Stimulated activated CD8-positive, alpha-beta memory T cell treated with anti-CD3 and anti-CD28 coated beads, Interleukin-4, amount 100 ng/mL, for 48 hours (primary cell): ENCODE measurements at places on chromosomes 5 and 9.

DNA sequence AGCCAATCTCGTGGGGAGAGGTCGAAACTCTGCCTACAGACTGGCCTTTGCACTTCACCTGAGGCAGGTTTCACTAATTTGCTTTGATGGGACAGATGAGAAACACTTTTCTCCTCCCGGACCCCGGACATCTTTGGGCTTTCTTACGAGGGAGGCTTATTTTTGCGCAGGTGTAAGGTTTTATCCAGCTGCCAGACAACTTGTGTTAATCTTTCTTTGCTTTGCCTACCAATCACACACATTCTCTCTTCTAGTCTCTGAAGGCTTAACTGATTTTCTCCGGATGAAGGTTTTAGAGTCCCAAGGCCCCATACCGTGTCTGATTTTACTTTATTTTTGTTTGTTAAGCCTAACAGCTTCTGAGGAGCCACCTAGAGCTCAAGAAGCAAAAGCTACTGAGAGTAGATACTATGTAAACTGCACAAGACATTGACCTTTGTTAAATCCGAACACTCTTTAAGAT is 436 bp upstream of the EMB start:
- no peak for DNase-seq

GRCh38 chr9:137084526-137084925 is 2.3 kb upstream of the MAN1B1 start:
- DNase-seq: no peak

DNA sequence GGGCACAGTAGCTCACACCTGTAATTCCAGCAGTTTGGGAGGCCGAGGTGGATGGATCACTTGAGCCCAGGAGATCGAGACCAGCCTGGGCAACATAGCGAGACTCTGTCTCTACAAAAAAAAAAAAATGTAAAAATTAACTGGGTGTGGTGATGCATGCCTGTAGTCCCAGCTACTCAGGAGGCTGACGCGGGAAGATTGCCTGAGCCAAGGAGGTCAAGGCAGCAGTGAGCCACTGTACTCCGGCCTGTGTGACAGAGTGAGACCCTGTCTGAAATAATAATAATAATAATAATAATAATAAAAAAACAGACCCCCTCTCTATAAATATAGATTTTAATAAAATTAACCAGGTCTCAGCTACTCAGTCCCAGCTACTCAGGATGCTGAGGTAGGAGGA is 179.7 kb downstream of the AOPEP start:
- peak; percentile 3 for DNase-seq

- DNase-seq: no peak
Observed at GRCh38 chr5:58922461-58923171, 339.7 kb downstream of the RAB3C start.

- no peak for DNase-seq
Observed at GRCh38 chr9:126413391-126414068, 86.9 kb downstream of the MVB12B start.

- no peak for DNase-seq
Observed at GRCh38 chr5:173950829-173951228, 38.1 kb upstream of the C5orf47 start.

DNA sequence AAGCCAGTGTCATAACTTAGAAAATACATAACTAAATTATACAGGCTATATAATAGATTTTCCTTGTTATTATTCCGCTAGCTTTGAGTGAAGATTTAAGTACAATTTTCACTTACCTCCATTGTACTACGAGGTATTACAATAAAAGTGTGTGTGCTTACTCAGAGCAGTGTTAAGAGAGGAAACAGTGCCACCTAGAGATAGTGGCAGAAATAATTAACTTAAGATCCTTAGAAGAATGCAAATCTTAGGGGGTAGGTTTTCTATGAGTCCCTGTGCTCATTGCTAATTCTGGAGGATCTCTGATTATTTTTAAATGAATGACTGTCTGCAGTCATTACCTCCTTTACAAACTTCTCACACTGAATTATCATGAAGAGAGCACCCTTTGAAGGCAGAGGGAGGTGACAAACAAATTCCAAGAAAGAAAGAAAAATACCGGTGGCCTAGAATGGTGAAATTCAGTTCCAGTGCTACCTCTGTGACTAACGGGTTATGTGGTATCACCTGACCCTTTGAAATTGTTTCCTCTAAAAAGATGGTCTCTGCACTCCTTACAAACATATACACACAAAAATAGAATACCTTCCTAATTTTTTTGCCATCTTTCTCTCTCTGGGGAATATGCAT is 379.8 kb downstream of the TRIM36 start:
- no peak for DNase-seq

GRCh38 chr5:144236499-144236898 is 65.8 kb downstream of the KCTD16 start:
- no peak for DNase-seq

DNA sequence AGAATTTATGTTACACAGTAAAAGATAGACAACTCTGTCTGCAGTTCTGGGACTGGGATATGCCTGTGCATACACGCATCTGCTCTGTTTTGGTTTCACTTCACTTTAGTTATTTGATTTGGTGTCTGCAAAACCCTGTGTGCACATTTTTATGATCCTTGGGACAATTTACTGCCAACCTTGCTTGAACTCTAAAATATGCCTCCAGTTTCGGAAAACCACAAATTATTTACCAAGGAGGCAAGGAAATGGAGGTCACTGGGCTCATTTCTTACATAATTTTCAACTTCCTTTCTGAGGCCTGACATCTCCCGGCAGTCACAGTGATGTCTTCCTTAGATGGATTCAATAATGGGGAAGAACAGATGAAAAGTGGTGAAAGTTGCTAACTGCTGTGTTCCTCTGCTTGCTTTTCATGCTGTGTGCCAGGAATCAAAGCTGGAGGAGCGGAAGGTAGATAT is 61.2 kb upstream of the TAF11L2 start:
- DNase-seq: no peak

DNA sequence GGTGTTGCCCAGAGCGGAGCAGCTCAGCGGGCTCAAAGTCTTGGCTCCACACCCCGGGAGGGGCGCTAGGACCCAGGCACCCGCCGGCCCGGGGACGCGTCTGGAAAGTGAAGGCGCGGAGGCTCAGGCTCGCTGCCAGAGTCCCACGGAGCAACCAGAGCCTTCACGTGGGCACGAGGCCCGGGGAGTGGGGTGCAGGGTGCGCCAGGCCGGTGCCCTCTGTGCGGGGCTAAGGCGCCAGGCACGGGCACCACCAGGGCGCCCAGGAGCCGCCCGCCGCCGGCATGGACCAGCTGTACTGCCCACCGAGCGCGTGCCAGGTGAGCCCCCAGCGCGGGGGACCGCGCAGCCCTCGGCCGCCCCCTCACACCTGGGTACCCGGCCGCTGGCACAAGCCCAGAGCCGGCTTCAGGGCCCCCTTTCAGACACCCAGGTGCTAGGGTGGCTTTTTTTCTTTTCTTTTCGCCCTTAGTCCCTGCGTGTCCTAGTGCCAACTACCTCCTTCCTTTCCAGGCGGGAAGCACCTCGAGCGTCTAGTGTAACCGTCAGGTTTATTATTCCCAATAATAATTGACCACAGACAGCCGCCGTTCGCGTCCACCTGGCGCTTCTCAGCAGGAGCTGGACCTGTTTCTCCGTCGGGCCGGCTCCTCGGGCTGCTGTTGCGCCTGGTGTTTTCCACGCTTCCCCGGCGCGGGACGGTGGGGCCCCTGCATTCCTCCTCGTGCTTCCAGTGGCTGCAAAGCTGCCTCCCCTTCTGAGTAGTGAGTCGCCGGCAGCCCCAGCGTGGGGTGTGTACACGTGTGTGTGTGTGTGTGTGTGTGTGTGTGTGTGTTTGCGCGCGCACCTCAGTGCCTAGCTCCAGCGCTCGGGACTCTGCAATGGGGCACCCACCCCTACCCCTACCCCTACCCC is 30.1 kb upstream of the PDE8B start:
- DNase-seq: no peak

DNA sequence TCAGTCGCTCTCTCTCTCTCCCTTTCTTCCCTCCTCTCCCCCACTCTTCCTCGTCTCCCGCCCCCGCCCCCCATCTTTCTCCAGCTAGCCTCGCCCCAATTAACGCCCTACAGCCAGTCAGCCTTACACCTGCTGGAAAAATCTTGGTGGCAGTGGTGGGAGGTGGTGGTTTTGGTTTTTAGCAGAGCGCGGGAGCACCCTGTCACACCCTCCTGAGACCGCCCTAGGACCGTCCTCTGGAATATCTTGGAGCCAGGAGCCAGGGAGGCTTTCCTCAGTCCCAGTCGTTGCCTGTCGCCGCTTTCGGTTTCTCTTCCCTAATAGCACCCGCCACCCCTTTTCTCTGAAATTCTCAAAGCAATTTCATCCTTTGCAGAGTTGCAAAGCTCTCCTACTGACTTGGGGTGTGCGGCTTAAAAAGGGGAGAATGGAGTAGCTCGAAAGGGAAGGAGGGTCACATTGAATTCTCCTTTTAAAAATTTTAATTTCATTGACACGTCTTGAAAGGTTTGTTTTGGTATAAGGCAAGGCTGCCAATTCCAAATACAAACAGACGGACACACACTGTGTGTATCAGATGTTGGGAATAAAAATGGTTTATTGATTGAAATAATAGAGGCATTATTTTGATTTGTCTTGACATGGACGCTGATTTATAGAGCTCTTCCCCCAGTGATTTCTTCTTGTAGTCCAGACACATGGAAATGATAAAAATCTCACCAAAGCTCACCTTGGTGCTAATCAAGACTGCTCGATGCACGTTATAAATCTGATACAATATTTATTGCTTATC is 301.3 kb downstream of the PARP8 start:
- peak; percentile 23 for DNase-seq

GRCh38 chr5:103569313-103570060 is 6.9 kb upstream of the NUDT12 start:
- no peak for DNase-seq

DNA sequence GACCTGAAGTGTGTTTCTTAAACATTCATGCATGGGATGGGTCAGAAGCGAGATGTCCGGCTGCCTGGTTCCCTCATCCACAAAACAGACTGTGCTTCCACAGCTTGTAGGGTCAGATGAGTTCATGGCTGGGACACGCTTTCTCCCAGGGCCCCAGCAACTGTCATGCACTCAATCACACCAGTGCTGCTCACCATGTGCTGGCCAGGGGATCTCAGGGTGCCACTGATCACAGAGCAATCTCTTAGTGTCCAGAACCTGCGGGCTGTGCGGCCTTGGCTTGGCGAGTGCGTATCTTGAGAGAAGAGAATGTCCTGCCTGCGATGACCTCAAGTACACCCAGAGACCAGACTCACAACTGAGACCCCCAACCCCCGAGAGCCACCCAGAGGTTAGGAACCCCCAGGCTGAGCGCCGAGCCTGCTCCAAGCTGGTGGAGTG is 26.0 kb upstream of the FCN2 start:
- no peak for DNase-seq

- DNase-seq: no peak
Observed at GRCh38 chr5:128109766-128110165, 26.2 kb downstream of the SLC12A2 start.

DNA sequence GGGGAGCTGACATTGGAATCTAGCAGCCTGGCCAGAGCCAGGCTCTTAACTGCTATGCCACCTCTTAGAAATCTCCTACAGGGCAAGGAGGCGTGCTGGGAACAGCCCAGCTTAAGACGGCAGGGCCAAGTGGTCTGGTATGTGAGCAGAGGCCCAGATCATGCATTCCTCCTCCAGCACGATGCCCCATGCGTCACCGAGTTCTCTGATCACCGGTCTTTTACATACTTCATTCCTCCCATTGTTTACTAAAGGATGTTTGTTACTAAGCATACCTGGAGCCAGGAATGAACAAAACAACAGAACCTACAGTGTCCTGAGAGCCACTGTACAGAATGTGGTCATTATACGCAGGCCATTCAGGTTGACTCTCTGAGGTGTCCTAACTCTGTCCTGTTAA is 73.8 kb downstream of the TRIO start:
- no peak for DNase-seq

DNA sequence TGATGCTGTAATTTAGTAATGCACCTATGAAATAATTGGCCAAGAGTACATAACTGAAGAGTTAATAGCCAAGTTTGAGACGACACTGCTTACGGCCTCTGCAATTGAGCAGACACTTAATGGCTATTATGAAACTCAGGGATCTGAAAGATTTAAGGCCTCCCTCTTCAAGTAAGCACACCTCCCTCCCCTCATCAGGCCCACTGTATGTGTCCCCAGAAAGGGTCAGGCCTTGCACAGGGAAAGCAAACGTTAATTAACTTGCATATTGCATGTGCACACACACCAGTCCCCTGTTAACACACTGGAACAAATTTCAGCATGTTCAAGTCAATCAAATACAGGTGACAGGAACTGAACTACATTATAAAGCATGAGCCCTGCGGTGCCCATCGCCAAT is 163.6 kb downstream of the SPOCK1 start:
- DNase-seq: no peak

DNA sequence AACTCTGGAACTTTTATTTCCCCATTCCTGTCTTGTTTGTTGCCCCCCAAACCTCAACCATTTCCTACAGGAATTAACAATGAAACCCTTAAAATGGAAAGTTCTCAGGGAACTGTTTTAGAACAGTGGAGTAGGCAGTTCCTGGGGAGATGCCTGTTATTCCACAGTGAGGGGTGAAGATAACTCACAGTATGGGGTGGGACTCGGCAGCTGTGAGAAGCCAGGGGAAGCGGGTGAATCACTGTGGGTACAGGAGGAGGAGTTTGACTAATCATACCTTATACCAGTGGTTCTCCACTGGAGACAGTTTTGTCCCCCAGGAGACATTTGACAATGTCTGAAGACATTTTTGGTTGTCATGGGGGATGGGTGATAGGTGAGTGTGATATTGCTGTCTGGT is 36.9 kb upstream of the GLRA1 start:
- DNase-seq: no peak

DNA sequence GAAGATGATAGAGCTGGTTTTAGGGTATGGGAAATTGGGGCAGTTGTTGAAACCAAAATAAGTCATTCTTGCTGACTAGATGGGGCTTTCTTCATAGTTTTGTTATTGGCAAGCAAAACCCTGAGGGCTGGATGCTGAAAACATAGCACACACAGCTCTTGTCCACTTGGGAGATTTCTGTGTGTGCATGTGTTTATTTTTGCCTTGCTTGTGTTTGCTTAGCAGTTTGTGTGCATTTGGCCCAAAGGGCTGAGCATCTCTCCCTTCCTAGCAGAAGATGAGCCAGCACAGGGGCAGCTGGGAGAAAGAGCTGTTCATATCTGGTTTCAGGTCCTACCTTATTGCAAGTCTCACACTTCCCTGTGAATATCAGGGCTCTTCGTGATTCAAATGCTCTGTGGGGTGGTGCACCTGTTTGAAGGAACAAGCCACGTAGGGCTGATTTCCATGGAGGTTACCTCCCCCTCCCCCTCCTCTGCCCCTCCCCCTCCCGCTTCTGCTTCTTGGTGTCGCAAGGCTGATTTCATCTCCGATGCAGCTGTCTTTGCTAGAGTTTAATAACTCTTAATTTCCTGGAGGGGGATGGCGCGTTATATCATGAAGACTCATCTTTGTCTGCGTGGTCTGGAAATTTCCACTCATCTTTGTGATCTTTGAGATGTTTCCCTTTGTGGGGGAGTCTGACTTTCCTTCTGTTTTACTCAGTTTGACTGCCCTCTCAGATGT is 296.5 kb downstream of the ARHGAP26 start:
- peak; percentile 62 for DNase-seq

- DNase-seq: no peak
Observed at GRCh38 chr5:111680737-111681413, 76.1 kb downstream of the NREP start.
